Fibroblast of the aortic adventitia (primary cell): ENCODE measurements at places on chromosomes 1 and 21.

- DNase-seq, result no peak
Observed at GRCh38 chr1:30145723-30146303, 577.6 kb downstream of the MATN1 start.

DNA sequence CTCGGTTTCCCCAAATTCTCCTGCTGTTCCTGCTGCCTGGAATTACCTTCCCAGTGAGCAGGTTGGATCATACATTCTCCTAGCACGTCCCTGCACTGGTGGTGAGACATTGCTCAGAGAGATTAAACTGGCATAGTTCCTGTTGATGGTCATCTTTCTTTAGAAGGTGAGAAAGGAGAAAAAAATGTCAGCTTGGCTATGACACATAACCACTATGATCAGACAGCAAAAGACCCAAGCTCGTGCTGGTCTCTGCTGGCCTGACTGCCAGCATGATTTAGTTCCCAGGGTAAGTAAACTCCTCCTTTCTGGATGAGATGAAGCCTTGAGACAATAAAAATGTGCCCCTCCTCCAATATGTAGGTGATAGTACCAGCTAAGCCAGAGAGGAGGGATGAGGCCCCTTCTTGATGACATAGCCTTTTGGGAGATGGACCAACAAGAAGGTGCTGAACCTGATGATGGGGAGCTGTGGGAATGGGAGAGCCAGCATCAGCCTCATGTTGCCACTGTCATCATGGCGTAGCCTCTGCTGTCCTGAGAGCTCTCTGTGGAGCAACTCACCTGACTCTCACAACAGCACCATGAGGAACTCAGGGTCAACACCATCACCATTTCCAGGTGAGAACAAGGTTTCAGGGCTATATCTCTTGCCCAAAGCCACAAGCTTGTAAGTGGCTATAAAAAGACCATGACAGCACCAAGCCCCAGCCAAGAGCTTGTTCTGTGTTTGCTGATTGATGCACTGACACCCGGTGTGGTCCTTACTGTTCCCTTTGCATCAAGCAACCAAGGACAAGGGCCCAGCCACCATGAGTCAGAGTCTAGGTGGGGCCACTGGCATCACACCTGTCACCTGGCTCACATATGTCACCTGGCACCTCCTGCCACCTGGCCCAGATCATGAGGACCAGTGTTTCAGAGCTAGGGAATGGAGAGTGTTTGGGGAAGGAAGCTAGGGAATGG, 200.0 kb downstream of the MATN1 start:
- peak; percentile 60 for DNase-seq

GRCh38 chr1:179889589-179889988, 7.5 kb downstream of the TOR1AIP1 start:
- DNase-seq, result no peak

DNA sequence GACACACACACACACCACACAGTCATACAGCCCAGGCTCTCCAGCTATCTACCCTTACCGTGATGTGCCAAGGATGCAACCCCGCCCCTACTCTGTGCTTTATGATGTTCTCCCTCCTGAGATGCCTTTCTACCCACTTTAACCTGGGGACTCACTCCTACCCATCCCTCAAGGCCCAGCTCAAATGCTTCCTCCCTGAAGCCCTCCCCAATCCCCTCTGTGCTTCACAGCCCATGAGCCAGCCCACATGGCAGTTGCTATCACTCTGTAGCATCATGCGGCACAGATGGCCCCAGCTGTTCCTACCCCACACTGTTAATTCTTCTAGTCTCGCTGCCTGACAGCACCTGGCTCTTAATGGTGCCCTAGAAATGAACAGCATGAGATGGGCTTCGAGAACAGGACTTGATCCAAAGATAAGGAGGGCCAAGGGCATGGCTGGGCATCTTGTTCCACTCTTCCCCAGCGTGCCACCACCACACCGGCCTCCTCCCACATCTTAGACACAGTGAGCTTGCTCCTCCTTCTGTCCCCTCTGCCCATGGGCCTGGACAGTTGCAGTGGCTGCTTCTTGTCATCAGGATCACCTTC, 109.8 kb downstream of the GLIS1 start:
- DNase-seq, result no peak

DNA sequence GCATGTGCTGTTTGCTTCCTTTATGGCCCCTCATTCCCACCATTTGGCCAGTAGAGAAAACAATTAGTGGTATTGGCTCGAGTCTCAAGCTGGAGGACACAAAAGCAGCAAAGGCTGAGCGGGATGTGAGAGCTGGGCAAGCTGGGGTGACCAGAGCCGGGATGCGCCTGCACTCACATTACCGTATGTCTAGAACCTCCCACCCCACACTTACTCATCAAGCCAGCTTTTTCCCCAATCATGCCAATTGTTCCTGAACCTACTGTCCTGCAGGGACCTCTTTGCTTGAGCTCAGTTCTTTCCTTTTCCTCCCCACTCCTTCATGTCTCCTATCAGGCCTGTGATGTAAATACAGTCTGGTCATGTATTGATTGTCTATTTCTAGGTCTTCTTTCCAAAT, 45.9 kb downstream of the KIRREL1 start:
- DNase-seq, result peak; percentile 19

DNA sequence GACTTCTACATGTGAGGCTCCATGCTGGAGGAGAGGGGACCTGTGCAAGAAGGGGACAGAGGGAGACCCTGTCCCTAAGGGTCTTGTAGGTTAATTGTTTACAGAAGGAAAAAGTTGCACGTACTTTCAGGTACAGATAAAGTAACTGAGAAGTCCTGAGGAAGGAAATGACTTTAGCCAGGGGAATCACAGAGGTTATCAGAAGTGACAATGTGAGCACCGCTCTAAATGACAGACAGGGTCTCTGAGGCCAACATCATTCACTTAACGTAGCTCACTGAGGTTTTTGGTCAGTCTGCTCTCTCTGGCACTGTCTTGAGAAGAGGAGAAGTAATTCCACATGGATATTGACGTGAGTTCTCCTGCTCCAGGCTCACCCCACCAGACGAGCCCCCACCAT, 12.0 kb downstream of the TAF5L start:
- no peak for DNase-seq

DNA sequence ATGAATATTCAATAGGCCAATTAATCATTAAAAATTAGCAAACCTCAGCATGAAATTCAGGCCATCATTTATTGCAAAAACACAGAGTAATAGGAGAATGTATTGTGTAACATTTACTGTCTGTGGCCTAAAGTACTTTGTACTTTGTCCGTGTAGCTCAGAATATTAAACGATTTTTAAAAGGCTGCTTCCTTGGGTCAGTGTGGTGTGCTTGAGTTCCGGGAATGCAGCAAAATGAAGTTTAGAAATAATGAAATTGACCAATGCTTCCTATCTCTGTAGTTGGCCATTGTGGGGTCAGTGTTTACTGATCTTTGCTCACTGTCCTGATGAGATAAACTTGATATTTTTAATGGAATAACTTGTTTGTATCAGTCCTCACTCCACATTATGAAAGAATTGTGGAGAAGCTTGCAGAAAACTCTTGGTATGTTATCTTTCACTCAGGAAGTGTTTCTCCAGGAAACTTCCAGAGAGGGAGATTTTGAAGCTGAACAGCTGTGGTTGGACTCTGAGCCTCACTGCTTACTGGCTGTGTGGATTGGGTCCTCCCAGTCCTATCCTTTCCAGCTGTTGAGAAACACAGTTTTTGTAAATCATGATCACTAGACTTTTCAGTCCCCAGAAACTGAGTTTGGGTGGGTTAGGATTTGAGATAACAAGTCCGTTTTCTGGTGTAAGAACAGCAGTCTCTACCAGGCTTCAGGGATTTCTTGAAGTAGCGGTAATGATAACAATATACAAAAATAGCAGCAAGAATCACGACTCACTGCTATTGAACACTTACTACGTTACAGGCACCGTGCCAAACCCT, 19.2 kb upstream of the MTARC1 start:
- peak; percentile 82 for DNase-seq

- peak; percentile 51 for DNase-seq
Observed at GRCh38 chr1:173249349-173249748, 42.2 kb upstream of the TNFSF4 start.

DNA sequence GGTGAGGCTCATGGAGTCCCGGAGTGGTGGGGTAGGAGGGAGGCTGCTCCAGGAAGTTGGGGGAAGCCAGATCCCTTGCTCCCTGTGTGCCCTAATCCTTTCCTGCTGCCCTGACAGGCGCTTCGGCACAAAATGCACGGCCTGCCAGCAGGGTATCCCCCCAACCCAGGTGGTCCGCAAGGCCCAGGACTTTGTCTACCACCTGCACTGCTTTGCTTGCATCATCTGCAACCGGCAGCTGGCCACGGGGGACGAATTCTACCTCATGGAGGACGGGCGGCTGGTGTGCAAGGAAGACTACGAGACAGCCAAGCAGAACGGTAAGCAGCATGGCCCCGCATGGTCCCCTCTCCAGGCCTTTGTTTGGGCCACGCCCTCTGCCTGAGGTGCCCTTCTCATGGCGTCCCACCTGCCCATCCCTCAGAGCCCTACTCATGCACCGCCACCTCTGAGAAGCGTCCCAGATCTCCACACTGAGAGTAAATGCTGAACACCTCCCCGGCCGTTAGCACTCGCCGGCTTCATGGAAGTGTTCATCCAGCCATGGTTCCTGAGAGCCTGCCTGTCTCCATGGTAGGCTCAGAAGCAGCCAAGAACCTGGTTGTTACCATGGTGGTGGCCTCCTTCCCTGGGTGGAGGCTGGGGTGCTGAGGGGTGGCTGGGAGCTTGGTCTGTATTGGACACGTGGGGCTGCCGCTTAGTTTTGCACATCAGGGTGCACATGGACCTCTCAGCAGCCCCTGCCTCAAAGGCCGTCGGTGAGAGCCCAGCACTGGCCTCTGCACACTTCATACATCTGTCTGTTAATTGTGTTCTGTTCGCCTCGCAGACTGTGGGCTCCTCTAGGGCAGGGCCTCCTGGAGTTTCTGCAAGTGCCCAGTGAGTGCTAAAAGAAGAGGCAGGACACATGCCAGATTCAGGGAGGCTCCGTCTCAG, 36.5 kb downstream of the LHX4 start:
- DNase-seq, result no peak

DNA sequence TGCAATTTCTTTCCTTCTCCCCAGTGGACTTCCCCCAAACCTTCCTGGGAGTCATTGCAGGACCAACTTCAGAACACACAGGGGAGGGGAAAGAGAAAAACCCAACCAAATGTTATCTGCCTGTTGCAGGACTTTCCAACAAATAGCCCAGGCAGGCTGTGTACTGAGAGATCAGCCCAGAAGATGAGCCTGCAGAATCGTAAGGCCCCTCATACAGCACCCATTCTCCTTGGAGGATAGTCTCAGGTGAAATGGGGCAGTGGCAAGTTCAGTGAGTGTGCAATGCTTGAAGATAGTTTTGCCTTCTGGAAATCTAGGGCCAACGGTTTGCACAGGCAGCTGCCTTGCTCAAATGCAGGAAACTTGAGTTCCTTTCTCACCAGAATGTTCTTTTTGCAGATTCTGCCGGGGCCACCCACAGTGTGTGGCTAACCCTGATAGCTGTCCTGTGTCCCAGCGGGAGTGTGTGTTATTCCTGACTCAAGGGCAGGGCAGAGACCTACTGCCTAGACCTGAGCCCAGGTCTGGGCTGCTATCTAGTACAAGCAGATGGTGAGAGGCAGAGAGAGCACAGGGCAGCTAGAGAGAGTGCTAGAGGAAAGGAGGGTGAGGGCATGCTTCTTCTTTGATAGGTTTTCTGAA, 48.8 kb downstream of the GADD45A start:
- DNase-seq, result no peak

DNA sequence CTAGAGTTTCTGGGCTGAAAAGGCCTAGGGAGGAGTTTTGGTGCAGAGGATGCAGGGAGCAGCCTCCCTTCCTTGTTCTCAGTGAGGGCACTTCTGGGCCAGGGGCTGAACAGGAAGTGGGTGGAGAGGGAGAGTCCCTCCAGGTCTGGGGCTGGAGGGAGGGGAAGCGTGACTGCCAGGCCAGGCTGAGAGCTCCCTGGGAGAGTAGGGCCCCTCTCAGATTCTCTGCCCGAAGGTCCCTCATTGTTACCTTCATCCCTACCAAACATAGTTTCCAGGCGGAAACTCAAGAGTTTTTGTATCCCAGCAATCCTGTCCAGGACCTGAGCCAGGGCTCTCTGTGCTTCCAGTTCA, 36.8 kb downstream of the CITED4 start:
- no peak for DNase-seq

DNA sequence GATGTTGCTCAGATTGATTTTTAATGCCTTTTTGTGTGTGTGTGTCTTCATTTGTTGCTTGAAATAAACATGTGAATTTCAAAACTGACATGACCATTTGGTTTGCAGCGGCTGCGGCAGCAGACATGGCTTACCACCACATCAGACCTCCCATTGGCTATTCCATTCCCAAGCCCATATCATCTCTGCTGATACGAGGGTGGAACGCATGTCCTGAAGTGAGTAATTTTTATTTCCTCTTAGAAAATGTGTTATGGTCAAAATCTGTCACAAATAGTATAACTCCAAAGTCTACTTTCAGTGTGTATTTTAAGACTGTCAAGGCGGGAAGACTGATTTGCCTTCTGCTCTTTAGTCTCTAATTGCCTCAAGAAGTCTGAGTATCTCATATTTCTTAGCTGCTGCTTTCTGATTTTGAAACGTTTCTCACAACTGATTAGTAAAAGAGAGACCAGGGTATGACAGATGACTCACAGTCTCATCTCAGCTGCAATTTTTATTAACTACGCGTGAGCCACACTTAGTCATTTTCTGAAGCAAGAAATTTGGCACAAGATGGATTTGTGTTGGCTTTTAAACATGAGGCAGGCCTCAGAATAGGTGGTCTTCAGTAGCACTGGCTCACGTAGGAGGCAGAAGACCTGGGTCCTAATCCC, 49.0 kb downstream of the LRRC53 start:
- DNase-seq, result no peak

- DNase-seq, result no peak
Observed at GRCh38 chr1:19035377-19036040, 79.0 kb upstream of the IFFO2 start.

- peak; percentile 59 for DNase-seq
Observed at GRCh38 chr1:13661539-13661938, 38.4 kb upstream of the PRDM2 start.

- DNase-seq, result no peak
Observed at GRCh38 chr1:80457409-80457808, 1343.3 kb upstream of the ADGRL2 start.

- peak; percentile 82 for DNase-seq
Observed at GRCh38 chr1:155017041-155017945, 14.7 kb downstream of the ZBTB7B start.

DNA sequence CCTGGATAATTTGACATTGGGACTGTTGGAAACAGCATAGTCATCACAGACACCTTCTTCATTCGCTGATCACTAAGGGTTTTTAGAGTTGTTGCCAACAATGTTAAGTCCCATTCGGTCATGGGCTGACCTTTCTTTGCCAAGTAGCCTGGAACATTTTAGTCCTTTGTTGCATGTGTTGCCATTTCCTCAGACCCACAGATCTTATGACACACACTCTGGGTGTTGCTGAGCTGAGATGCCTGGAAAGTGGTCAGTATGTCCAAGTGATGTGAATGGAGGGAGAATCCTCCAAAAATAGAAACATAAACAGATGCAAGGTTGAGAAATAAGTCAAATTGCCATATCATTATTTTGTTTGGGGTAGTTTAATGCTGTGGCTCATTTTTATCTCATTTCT, 61.5 kb upstream of the GJA5 start:
- DNase-seq, result peak; percentile 58
